Activated CD8-positive, alpha-beta memory T cell treated with anti-CD3 and anti-CD28 coated beads for 1 hour (primary cell): ENCODE measurements at places on chromosomes 16 and 17.

DNA sequence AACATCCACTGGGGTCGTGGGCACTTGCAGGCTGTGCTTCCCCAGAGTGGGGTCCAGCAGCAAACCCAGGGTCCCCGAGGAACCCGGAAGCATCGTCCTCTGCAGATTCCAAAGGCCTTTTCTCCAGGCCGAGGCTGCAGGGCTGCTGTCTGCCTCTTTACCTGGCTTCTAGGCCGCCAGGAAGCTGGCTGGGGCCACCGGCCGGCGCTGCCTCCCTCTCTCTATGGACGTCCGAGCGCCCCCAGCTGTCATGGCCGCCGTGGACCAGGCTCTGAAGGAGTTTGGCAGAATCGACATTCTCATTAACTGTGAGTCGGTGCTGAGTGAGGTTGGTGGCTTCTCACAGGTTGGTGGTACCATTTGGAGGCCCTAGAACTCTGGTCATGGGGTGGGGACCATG, 5.6 kb downstream of the DECR2 start:
- no peak for DNase-seq

GRCh38 chr16:50315346-50315997, 49.1 kb downstream of the ADCY7 start:
- no peak for DNase-seq

DNA sequence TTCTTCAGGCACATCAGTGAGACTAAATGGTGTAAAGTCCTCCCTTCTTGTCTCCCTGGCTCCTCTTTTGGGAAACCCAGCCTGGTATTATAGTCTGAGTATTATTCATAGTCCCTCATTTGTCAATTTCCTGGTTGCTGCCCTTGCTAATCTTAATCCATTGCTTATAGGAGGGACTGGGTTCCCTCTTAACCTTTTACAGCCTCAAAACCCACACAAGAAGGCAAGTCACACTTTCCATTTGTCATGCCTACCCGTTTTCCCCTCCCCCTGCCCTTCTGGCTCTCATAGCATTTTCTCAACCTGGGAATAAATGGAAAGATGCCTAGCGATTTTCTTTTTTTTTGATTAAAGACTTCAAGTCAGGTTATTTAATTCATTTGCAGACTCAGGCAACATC, 124.8 kb downstream of the MAP2K6 start:
- DNase-seq = no peak

- DNase-seq = no peak
Measured at GRCh38 chr16:66591018-66591417, 11.8 kb downstream of the CMTM2 start.

DNA sequence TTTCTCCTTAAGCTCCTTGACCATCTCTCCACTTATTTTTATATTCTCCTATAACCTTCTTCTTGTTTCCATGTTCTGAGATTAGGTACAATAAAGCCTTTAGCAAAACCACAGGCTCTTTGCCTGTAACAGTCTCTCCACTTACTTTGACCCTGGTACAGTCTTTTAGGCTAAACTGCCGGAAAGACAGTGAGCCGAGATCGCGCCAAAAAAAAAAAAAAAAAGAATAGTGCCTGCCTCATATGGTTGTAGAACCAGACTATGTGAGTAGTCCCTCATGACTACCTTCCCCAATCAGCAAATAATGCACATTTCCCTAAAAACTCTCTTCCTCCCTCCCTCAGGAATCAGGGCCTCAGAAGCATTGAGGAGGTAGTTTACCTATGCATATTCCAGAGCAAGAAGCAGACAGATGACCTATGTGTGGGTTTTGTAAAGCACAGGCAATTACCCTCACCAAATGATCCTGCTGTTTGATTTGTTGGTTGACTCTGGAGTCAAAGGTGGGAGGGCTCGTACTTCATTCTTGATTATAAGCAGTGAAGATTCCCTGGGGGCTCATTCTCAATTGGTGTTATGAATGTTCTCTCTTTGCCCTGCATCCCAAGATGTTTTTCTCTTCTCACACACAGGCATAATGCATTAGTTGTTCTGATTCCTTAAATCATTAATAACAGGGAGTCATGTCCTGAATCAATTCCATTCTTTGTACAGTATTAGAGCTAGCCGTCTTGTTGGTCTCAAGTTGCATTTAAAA, 8.9 kb upstream of the NME1 start:
- no peak for DNase-seq

DNA sequence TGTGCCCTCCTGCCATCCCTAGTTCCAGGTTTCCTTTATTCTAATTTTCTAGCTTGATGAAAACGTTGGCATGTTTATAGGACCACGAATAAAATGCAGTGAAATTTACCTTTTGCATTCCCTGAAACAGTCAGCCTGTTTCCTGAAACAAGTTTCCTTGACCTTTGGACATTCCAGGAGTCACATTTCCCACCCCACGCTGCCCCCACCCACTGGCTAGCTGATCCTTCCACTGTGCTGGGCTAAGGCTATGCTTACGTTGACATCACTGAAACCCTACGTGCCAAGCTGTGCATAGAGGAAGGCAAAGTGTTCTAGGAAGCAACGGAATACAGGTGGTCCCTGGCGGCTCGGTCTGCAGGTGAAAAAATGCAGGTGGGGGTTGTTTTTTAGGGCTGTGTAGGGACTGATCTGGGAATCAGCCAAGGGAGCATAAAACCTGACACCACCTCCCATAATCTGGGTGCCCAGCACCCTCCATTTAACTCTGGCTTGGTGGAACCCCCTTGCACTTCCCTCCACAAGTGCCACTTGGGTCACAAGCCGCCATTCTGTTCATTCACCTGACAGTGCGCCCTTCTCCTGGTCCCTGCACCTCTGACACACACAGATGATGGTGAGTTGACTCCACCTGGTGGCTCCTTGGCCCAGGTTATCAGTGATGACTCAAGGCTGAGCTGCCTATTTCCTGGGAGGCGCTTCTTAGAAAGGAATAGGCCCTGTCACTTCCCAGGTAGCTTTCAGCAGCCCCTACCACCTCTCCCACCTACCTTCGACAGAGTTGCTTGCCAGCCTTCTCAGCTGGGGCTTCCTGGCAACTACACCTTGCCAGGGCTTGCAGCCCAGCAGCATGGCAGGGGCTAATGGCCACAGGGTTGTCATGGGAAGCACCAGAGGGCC, 83.7 kb downstream of the N4BP1 start:
- no peak for DNase-seq

DNA sequence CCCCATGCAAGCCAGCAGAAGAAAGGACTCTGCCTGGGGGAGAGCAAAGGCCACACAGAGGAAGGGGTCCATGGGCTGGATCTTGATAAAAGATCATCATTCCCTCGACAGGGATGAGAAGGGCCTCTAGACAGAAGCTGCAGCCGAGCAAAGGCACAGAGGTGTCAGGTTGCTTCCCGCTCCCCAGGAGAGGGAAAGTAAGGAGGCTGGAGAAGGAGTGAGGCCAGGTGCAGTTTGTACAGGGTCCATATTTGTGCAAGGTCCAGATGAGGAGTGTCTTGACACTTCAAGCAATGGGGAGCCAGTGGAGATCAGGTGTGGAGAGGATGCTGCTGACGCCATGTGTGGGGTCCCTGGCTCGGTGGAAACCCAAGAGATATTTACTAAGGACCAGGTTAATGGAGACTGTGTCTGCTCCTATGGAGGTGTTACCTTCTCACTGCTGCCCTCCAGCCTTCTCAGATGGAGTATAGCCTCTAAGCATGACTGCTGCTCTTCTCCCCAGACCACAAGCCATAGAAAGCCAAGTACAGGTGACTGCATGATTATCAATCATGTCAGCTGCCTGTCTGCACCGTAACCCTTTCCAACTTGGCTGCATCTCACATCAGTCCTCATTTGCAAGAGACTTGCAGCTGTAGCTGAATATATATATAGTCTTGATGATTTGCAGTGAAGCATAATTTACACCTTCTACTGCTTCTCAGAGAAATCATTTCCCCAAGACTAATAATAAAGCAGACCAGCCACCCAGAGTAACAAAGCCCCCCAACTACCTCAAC, 21.1 kb downstream of the GAS7 start:
- no peak for DNase-seq

GRCh38 chr17:7213895-7214299, 5.7 kb downstream of the DLG4 start:
- peak; percentile 70 for DNase-seq

DNA sequence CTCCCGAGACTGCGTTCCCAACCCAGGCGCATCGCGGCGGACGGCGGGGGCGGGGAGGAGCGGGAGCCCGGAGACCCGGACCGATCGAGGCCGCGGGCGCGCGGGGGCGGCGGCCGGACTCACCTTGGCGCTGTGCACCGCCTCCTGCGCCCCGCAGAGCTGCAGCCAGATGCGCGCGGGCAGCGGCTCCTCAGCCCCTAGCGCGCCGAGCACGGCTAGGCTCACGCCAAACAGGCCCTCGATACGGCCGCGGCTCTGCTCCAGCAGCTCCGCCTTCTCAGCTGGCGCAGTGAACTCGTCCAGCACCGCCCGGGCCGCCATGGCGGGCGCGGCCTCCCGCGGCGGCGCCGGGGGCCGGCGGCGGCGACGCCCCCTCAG, 339 bp downstream of the N4BP1 start:
- peak; percentile 21 for DNase-seq

- DNase-seq = no peak
Measured at GRCh38 chr17:57282296-57282695, 26.0 kb downstream of the MSI2 start.

GRCh38 chr17:30248786-30249185, 13.3 kb upstream of the SLC6A4 start:
- no peak for DNase-seq

DNA sequence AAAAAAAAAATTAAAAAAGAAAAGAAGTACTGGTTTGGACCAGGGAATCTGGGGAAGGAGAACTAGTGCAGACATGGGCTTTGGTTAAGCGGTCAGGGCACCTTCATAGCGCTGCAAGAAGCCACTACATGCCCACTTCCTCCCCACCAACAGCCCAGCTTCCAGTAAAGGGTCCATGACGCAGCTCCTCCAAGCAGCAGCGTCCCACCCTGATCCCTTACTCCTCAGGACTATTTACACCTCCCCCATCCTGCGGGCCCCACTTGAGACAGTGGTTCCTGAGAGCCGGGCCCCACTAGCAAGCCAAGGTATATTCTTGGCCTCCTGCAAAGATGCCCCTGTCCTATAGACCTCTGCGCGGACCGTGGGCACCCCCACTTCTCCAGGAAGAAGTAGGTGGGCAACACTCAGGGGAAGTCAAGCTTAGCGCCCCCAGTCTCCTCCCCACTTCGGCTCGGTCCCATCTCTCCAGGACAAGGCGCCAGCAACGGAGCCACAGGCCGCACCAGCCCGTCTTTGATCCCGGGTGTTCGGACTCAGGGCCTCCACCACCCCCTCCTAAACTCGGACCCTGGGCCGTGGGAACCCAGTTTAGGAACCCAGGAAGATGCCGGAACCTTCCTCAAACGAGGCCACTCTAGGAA, 913 bp upstream of the PRR14 start:
- DNase-seq = no peak

DNA sequence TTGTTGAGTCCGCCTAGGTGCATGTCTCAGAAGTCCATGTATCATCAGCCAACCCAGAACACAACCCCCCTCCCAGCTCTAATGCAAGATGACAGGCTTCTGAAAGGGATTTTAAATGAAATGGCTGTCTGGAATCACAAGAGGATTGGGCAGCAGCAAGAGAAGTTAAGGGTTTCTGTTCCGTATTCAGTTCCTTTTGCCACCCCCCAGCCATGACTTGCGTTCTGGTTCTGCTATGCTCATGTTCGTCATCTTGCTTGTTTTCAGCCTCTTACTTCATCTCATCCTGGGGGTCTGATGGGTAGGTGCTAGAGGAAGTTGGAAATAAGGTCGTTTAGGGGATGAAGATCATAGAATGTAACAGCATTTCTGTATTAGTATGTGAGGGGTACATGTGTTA, 12.0 kb downstream of the MINK1 start:
- no peak for DNase-seq

DNA sequence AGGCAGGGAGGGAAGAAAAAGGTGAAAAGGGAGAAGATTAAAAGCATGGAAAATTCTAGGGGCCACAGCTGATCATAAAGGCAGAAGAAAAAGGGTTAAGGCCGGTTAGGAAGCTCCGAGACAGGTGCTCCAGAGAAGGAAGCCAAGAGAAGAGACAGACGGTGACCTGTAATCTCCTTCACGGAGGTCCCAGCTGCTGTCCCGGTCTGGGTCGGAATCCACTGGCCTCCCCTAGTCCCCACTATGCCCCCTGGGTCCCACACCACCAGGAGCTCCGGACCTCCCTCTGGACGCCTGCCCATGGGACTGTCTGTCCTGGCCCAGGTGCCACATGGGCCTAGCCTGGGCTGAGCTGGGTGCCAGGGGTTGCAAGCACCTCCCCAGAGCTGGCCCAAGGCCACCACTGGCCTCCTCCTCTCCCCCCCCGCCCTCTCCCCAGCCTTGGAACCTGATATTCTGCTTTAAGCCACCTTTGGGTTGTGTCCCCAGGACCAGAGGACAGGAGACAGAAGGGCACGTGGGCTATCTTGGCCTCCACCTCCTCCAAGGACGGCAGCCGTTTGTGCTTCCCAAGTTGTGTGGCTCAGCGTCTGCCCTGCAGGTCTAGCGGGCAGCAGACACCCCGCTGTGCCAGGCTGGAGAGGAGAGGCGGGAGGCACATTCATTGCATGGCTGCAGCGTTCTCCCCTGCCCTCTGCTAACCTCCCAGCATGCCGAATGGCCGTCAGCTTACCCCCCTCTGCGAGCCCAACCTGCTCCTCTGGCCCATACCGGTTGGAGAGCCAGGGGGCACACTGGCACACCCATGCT, 102.4 kb downstream of the ENGASE start:
- DNase-seq = no peak

DNA sequence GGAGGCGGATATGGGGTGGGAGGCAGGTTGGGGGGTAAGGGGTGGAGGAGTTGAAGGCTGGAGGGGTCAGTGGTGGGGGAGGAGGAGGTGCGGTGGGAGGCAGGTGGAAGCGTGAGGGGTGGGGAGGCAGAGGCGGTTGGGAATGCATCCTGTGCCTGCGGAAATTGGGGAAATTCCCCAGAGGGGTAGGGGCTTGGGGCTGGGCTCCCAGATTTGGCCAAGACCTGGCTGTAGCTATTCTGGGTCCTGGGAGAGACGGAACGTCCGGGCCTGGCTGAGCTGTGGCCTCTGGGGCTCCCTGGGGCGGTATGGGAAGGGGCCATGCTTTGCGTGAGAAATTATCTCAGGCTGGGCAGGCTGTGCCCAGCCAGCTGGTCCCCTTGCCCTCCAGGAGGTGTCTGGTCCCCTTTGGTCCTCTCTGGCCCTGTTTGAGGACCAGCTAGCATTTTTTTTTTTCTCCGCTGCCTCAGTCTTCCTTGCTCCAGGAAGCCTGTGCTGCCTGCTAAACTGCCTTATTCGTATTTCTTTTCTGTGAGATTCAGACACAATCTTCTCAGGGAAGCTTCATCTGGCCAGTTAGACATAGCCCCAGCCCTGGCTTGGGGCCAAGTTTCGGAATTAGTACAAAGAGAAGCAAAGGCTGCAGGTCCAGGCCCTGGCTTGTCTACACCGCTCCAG, 7.3 kb upstream of the TRPV2 start:
- no peak for DNase-seq

GRCh38 chr16:86530251-86531190, 20.2 kb downstream of the FOXF1 start:
- DNase-seq = no peak
